ENCODE measurements at places on chromosomes 11 and 22. TPM values are rescaled to one million over a fixed set of nuclear protein-coding genes. Genes with fewer than 3 reads are reported as not detected.

The FAM83F gene
- total RNA-seq: 38.3 TPM

GRCh38 chr11:363948-364761, 5.1 kb upstream of the B4GALNT4 start:
- no peaks in the 10 kb centered on the region for H3K36me3 ChIP-seq
- H3K27me3 ChIP-seq: peaks cover 11% of the 10 kb centered on the region
- H3K27ac ChIP-seq: no peak overlapping the region
- H3K4me1 ChIP-seq: no peaks in the 10 kb centered on the region
- no peak overlapping the region for H3K4me3 ChIP-seq

- DNase-seq: peak; percentile 44
- no peaks in the 10 kb centered on the region for H3K27me3 ChIP-seq
- peak overlapping the region; percentile 42 for H3K27ac ChIP-seq
- peaks cover 4% of the 10 kb centered on the region for H3K36me3 ChIP-seq
- H3K4me3 ChIP-seq: peak overlapping the region; percentile 97
These were observed 607 bp downstream of the MRPL11 start for GRCh38 chr11:66437979-66438503.

- H3K4me1 ChIP-seq: no peaks in the 10 kb centered on the region
- peak; percentile 64 for DNase-seq
- H3K27ac ChIP-seq: no peak overlapping the region
These were observed 7.6 kb upstream of the LMO2 start for GRCh38 chr11:33899400-33900037.

GRCh38 chr11:29448246-29448877, 568.5 kb downstream of the KCNA4 start:
- H3K4me1 ChIP-seq: no peaks in the 10 kb centered on the region
- no peak for DNase-seq

Measured in colonic mucosa (tissue), 4 donors.